ENCODE measurements at places on chromosomes 5 and 9.

GRCh38 chr9:13900449-13900848 is 413.5 kb downstream of the NFIB start:
- DNase-seq: no peak

- DNase-seq: no peak
Observed at GRCh38 chr9:36046923-36047322, 10.2 kb downstream of the RECK start.

- no peak for DNase-seq
Observed at GRCh38 chr9:22158271-22158670, 149.2 kb upstream of the CDKN2B start.

GRCh38 chr5:143968071-143968878 is 156.3 kb downstream of the HMHB1 start:
- no peak for DNase-seq

GRCh38 chr9:131698618-131698985 is 41.3 kb downstream of the RAPGEF1 start:
- no peak for DNase-seq

- no peak for DNase-seq
Observed at GRCh38 chr9:129072171-129072570, 8.7 kb upstream of the DOLPP1 start.

DNA sequence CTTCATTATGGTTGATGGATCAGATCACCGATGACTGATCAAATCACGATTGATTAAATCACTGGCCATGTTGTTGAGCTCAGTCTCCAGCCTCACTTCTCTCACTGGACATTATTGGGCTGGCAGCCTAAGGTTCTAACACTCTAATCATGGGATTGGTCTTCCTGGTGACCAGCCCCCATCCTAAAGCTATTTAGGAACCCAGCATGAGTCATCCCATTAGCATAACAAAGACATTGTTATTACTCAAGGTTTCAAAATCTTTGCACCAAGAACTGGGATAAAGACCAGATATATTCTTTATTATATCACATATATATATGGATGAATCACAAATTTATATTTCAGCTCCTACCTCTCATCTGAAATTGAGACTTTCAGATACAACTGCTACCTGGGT is 272.1 kb upstream of the IL12B start:
- no peak for DNase-seq

DNA sequence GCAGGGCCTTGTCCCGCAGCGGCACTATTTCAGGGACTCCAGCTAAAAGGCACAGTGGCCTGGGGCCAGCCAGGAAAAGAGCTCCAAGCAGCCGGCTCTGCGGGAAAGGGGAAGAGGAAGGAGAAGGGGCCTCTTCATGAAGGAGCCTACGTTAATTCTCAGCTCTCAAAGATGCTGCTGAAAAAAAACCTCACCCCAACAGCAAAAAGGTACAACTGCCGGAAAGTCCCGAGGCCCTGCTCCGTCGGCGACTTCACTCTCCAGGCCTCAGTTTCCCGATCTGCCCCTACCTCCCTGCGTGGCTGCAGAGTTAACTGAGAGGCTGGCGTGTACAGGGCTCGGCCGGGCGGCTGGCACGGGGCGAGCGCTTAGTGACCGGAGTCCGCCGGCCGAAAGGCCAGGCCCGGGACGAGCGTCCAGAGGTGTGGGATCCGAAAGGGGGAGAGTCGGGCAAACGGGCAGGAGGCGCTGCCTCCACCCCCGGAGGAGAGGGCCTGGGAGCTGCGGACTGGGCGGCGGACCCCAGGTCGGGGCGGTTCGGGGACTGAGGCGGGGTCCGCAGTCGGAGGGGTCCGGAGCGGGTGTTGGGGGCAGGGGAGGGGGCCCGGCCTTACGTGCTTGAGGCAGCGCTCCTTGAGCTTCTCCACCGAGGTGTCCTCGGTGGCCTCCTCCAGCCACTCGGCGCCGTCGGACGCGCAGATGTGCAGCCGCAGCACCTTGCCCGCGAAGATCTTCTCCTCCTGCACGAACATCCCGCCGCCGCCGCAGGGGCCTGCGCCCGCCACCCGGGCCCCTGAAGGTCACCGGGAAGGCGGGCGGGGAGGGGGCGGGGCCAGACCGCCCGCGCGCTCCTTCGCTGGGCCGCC is 529 bp downstream of the UBAC1 start:
- DNase-seq: no peak

DNA sequence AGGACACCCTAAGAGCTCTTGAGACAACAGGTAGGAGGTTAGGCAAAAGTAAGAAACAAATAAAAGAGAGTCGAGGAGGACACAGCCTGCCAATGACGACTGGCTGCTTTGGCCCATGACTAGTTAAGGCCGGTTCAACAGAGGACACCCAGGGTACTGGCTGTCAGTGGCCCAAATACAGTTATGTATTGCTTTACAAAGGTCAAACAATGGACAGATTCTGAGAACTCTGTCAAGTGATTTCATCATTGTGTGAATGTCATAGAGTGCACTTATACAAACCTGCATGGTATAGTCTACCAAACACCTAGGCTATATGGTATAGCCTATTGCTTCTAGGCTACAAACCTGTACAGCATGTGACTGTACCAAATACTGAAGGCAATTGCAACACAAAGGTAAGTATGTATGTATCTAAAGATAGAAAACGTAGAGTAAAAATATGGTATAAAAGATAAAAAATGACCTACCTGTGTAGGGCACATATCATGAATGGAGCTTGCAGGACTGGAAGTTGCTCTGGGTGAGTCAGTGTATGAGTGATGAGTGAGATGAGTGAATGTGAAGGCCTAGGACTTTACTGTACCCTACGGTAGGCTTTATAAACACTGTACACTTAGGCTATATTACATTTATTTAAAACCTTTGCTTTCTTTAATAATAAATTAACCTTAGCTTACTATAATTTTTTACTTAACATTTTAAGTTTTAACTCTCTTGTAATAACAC is 6.5 kb upstream of the FAM81B start:
- DNase-seq: no peak

DNA sequence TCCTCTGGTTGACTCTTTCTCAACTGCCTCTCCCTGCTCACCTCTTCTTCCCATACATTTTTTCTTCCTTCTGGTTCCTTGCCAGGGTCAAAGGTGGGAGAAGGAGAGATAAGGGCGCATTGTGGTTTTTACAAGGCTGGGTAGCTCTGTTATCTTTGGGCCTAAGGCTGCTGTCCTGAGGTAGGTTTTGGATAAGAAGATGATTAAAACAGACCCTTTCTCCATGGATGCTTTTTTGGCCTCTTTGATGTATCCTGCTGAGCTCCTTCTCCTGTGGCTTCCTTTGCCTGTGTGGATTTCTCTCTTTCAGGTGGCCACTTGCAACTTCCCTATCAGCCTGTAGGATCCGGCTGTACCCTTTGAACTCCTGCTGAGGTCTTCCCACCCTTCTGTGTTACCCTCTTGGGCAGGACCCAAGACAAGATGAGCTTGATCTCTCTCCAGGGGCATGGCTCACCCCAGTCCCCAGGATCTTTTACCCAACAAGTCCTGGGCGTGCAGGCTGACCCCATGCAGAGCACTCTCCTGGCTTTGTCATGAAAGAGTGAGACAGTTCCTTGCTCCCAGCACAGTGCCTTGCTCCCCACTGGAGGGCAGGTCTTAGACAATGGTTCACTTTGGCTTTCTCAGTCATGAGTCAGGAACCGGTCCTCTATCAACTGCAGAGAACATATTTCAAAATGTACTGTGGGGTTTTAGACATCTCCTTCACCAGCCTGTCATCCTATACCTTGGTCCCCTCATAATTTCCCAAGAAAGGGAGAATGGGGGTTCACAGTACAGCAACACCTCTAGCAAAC is 197.9 kb downstream of the TLE4 start:
- DNase-seq: no peak

DNA sequence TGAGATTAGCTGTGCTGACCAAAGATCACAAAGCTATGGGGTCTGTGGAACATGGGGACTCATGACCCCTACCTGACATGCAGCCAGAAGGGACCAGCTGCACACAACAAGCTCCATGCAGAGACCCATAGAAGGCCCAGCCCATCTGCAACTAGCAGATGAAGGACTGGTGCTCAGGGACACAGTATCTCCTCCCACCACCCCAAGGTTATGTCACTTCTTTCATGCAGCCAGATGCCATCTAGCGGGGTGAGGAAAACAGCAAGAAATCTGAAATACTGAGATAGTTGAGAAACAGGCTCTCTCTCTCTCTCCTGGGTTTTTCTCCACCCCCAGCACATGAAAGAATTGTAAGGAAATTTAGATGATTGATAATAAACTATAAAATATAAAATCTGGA is 161.3 kb upstream of the DAPK1 start:
- DNase-seq: no peak

DNA sequence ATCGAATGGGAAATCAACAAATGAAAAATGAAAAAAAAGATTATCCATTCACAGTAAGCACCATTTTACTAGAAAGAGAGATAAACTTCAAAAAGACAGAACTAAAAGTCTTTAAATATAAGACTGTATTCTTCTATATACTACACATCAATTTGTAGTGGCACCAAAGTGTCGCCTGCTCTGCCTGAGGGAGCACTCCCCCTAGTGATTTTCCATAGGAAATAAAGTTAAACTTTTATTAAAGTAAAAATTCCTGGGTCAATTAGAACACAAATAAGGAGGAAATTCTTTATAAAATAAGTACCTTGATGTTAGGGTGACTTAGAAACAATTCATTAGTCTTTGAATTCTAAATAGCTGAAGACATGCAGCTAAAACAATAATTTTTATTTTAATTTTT is 9.7 kb downstream of the RAD1 start:
- DNase-seq: no peak

- no peak for DNase-seq
Observed at GRCh38 chr5:175478008-175478383, 364 bp upstream of the SFXN1 start.

- no peak for DNase-seq
Observed at GRCh38 chr5:120361941-120362340, 102.2 kb upstream of the PRR16 start.

DNA sequence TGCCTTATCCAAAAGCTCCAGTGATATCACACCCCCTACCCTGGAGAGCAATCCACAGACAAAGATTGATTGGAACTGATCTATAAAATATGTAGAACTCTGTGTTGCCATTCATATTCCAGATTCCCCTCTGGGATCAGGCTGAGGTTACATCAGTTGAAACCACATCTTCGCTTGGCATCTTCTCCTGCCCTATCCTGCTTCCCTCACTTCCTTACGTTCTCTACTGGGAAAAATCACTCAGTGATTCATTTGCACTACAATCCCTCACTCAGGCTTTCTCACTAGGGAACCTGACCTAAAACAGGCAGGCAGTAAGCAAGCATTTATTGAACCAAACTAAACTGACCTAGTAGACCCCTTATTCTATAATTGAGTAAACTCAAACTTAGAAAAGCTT is 111.7 kb downstream of the ESM1 start:
- no peak for DNase-seq

- DNase-seq: peak; percentile 35
Observed at GRCh38 chr5:132000677-132001453, 10.6 kb downstream of the ACSL6 start.

GRCh38 chr5:148391422-148391821 is 7.7 kb downstream of the FBXO38 start:
- DNase-seq: no peak

GRCh38 chr9:121386442-121387175 is 16.6 kb upstream of the STOM start:
- DNase-seq: no peak

DNA sequence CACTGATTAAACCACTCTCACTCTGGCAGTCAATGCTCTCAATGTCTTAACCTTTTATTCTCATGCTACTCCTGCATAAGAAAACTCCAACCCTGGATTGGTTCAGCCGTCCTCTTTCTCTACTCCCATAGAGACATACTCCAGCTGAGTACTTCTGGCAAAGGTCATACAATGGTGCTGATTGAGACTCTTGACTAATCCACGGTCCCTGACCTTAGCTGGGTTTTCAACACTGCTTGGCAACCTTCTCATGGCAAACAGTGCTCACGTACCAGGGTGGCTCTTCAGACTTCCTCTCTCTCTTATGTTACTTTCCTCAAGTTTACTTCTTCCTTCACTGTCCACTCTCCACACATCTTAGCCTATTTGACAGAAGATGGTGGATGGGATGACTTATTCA is 347.6 kb downstream of the RAB3C start:
- DNase-seq: no peak

- no peak for DNase-seq
Observed at GRCh38 chr9:70112981-70113380, 69.3 kb downstream of the MAMDC2 start.

DNA sequence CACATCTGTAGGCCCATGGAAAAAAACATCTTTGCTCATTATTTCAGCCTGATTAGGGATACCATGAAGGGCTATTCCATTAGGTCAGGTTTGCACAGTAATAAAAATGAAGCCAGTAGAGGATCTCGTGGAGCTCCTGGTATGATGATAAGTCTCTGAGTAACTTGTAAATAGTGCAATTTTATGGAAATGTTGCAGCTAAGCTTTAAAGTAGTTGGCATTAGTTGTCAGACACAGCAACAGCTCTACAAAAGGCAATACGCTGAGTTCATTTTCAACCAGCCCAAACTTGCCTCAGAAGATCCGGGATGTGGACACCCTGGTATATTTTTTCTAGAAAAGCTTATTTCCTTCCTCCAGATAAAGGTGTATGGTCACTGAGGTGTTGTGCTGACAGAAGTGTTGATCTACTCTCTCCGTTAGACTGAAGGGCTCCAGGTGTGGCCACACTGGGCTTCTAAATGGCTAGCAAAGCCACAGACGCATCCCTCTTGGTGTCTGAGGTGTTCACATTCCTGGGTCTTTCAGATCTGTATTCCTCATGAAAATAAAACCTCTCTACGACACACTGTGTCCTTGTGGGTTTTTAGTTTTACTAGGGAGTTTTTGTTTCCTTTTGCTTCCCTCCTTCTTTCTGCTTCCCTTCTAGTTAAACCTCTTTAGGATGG is 141.6 kb downstream of the GHR start:
- DNase-seq: no peak

- no peak for DNase-seq
Observed at GRCh38 chr5:166695326-166695725, 1596.1 kb upstream of the WWC1 start.

DNA sequence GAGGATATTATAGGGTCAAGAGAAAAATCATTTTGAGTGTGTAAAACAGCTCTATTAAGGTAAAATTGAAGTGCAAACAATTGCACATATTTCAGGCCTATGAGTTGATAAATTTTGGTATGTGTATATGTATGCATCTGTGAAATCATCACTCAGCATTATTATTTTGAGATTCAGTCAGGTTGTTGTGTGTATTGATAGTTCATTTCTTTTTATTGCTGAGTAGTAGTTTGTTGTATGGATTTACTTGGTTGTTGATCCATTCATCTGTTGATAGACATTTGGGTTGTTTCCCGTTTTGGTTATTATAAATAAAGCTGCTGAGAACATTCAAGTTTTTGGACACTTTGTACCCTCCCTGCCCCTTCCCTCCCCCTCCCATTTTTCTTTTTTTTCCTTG is 50.3 kb downstream of the RAB24 start:
- DNase-seq: no peak

- DNase-seq: peak; percentile 40
Observed at GRCh38 chr5:156815988-156816599, 34.0 kb upstream of the PPP1R2B start.

DNA sequence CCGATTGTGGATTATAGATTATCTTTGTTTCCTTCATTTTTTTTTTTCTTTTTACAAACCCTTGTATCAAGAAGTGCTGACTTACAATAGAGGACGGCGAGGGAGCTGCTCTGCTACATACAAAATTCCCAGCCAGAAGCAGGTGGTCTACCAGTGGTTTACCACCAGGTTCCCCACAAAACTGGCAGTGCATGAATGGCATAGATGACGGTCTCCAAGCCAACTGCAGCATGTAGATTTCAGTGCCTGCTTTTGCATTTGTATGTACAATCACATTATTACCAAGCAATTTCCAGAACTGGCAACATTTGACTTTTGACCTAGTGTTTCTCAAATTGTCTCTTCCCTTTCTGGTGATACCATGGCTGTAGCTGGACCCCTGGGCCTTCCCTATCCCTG is 84.0 kb downstream of the ACER2 start:
- no peak for DNase-seq

All from activated CD4-positive, alpha-beta T cell treated with anti-CD3 and anti-CD28 coated beads, Interleukin-2, amount 50 U/mL, for 48 hours (primary cell).